ENCODE measurements at places on chromosomes 6 and 20.

- DNase-seq = no peak
These were observed 353.3 kb downstream of the ZFAND3 start for GRCh38 chr6:38172739-38173410.

DNA sequence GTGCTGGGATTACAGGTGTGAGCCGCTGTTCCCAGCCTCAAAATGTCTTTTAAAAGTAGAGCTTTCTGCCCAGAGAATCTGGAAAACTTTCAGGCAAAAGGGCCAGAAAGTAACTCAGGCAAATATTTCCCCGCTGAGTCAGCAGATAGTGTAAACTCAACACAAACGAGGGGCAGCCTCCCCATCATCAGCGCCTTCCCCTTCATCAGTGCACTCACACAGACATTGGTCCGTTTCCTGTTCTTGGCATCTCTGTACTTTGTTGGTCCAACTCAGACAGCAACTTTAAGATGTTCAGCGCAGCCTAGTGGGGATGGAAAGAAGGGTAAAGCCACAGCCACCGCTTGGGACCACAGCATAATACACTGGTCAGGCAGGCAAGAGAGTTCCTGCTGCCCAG, 69.5 kb downstream of the CSE1L start:
- peak; percentile 30 for DNase-seq

DNA sequence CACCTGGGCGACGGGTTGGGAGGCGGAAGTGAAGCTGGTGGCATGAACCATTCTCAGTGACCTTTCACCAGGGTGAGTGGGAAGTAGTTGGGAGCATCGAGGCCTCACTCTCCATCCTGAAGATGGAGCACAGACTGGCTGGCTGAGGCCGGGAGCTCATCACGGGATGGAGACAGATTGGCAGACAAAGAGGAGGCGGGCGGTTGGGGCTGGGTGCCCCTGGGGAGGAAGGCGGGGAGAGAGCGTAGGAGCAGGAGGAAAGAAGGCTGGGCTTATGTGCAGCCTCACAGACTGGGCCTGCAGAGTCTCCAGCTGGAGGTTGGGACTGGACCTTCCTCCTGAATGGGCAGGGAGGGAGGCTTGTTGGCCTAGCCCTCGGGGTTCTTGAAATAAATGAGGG, 44.2 kb upstream of the SCRT2 start:
- DNase-seq = no peak

DNA sequence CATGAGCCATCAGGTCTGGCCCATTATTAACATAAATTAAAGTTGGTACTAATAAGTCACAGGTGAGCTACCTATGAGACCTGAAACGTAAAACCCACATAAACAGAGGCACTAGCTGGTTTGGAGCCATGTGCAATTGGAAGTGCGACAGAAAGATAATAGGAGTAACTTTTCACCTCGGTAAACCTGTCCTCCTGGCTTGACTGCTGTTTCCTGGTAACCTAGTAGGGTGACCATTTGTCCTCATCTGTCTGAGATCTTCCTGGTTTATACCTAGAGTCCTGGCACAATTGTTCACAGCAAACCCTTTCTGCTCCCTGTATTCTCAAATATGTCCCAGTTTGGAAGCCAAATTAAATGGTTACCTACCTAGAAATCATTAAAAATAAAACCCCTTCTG, 7.4 kb downstream of the TBC1D20 start:
- DNase-seq = no peak

DNA sequence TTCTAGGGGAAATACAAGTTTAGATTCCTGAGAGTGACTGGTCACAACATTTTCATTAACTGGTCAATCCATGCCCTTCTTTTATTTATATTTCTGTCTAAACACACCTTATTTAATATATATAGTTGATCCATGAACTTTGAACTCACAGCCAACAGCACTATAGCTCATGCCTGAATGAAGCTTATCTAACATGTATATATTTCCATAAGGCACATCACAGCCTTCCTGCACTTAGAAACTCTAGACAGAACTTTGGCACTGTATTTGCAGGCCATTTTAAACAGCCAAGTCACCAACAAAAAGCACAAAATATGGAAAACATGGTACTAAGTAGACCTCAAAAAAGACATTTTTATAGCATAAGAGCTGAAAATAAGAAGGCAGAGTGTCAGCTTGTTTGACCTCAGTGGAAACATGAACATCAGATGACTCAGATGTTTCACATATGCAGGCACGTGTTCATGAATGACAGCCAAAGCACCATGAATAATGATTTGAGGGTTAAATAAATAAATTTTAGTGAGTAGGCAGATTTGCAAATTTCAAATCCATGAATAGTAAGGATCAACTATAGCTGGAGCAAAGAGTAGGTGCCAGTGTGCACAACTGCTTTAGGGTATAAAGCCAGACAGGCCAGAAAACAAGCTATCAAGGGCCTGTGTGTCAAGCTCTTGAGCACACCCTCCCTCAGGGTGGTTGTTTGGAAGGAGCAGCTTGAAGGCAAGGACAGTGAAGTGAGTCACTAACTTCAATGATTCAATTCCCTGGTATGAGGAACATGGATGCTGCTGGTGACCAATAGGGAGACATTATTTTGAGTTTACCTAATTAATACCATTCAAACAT, 88.9 kb upstream of the NT5E start:
- DNase-seq = peak; percentile 85

DNA sequence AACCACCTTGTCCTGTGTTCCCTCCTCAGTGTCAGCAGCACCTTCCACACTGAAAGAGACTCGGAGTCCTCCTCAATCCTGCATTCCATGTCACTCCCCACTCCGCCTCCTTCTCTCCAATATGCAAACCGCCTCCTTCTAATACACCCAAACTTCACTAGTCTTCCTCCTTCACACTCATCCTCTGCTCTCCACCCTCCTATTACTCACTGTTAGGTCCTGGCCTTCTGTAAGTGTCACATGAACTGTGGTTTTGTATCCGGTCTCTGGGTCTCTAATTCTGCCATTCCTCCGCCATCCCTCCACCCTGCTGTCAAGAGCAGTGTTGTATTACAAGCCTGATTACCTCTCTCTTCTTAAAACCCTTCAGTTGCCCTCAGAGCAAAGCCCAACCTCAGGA, 200.5 kb upstream of the CDYL start:
- DNase-seq = no peak

- DNase-seq = no peak
These were observed 36.5 kb downstream of the NOX3 start for GRCh38 chr6:155419161-155419560.

GRCh38 chr6:129871221-129871620, 10.1 kb upstream of the TMEM244 start:
- no peak for DNase-seq

- no peak for DNase-seq
These were observed 88.1 kb upstream of the ZFP64 start for GRCh38 chr20:52279706-52280105.

GRCh38 chr20:4946986-4947385, 54.3 kb downstream of the SLC23A2 start:
- DNase-seq = no peak

GRCh38 chr20:22905658-22906057, 129.5 kb upstream of the SSTR4 start:
- DNase-seq = peak; percentile 78

DNA sequence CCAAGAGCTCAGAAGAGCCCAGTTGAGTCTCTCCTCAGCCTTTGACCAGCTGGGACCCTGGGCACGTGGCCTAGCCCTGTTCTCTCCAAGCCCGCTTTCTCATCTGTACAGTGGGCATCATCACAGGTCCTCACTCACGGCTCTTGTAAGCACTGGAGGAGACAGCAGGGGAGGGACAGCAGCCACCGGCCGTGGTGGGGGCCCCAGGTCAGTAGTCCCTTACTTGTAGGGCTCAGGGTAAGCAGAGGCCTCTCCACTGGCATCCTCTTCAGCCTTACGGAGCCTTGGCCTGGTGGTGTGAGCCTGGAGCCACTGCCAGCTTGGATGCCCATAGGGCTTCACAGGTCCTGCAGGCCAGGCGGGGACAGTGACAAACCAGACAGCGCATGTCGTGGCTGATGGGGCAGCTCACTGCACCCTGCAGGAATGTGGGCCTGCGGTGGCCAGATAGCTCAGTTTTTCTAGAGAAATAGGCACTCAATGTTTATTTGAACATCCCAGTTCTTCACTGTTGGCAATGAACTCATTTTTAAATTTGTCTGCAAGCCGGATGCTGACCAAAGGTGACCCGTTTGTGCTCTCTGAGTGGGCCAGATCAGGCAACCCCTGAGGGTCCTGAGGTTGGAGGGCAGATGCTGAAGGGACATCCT, 65.1 kb downstream of the ADNP start:
- DNase-seq = no peak

GRCh38 chr20:40232273-40232672, 456.8 kb downstream of the MAFB start:
- no peak for DNase-seq

DNA sequence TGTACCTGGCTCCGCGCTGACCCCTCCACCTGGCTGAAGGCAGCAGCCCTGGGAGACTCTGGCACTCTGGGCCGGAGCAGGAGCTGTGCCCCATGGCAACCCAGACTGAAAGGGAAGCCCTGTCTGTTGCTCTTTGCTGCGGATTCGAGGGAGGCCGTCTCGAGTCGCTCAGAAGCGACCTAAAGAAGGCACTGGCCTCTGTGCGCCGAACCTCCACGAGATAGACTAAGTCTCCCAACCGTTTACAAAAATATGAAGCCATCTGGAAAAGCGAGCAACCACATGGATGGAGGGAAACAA, 10.5 kb upstream of the TBX18 start:
- DNase-seq = no peak

GRCh38 chr6:132481189-132481588, 31.7 kb downstream of the STX7 start:
- no peak for DNase-seq

DNA sequence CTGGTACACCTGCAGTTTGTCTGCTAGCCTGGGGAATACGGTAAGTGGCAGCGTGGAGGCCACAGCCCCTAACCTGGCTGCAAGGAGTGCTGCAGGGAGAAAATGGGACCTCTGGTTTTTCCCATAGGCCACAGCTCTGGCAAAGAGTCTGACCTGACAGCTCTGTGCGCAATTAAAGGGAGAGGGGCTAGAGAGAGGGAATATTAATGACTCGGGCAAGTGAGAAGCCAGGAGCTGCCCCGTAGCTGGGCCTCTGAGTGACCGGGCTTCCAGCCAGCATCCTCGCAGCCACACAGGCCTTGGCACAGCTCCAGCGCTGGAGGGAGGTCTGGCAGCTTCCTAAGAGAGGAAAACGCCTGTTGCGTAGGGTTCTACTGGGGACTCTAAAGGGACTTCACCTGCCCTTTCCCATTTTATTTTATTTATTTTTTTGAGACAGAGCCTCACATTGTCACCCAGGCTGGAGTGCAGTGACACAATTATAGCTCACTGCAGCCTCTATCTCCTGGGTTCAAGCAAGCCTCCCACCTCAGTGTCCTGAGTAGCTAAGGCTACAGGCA, 18.2 kb upstream of the OCSTAMP start:
- peak; percentile 16 for DNase-seq

DNA sequence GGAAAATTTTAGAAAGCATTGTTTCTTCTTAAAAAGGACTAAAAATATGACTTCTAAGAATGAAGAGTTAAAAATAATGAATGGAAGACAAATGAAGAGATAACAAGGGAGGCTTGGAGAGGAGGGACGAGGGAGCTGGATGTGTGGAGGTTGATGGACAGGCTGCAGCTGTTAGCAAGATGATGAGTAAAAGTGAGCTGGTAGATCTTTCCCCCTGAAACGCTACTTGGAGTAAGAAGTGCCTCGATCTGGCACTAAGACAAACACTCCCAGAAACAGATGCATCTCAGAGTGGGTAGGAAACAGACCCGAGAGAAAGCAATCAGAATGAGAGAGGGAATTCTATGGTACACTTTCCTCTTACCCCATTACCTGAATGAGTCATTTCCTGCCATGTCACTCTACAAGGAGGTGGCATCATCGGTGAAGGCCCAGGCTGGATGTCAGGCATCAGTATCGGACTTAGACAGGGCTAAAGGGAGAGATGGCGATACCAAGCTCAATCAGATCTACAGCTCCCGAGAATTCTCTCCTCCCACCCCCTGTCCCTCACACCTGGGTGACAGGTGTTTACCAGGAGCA, 154.1 kb upstream of the BMP2 start:
- DNase-seq = no peak

DNA sequence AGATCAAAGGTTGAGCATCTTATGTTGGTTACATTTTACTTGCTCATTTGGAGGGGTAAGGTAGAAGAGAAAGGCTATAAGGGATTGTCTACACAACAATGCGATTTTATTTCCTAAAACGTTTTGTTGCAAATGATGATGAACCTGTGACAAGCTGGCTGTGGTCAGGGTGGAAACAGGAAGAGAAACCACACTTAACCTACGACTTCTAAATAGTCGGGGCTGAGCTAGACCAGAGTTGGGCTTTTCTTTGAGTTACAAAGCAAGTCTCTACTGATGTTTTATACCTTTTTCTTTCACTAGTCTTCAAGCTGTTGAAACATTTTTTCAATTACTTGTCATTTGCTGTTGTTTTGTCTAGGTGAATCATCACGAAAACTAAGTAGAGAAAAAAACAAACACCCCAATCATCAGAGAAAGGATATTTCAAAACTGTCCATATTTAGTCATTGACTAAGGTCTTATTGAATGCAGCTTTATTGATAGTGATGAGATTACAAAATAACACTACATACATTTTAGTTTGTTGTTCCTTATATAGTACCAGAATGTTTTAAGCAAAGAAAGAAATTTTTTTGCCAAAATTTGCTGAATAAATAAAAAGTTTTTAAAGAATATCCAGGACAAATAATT, 18.0 kb downstream of the KLHL31 start:
- no peak for DNase-seq

DNA sequence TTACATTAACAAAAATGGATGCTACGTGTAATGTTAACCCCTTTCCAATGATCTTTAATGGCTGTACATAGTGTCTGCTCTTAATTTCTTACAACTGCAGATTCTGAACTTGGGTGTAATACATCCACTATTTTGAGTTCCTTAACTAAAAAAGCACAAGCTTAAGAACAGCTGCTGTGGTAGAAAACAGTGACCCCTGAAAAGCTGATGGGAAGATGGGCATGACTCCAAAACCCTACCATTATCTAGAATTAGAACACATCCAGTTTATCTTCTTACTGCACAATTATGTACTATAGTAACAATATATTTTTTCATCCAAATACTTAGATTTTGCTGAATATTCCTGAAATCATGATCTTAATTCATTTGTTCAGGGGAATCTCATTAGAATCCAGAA, 49.3 kb downstream of the LYRM4 start:
- DNase-seq = no peak

DNA sequence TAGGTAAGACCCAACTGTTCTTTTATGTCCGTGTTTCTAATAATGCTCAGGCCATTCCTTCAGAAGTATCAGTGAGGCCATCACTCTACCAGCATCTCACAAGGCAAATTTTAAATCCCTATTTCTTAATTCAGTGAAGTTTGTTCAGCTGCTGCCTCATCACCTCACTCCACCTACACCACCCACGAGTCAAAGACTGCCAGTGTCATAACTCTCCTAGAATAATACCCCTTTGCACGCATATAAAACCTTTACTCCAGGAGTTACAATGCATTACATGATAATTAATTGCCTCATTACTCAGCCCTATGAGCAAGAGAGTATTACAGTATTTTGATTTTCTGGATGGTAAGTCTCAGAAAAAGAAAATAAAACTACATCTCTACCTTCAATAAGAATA, 793.6 kb downstream of the TFAP2A start:
- no peak for DNase-seq

- no peak for DNase-seq
These were observed 42.1 kb downstream of the SLC35A1 start for GRCh38 chr6:87514831-87515230.
